Breast epithelium (tissue), 4 donors: ENCODE measurements at places on chromosomes 7 and 10. TPM values are rescaled to one million over a fixed set of nuclear protein-coding genes. Genes with fewer than 3 reads are reported as not detected.

DNA sequence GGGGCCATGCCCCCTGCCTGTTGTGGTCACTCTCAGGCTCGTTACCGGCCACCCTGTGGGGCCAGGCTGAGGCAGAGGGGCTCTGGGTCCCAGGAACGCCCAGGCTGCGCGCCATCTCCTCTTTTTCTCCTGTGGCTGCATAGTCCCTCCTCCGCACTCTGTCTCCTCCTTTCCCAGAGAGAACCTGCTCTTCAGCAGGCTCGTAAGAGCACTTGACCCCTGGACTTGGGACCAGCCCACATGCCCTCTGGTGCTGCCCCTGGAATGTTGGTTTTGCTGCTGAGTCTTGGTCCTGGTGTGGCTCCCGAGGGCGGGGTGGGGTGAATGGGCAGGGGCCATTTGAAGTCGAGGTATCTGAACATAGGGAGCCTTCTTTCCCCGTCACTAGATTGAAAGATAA, 6.6 kb upstream of the BHLHA15 start:
- no peak for DNase-seq

GRCh38 chr10:111551001-111551400, 474.2 kb downstream of the ADRA2A start:
- no peak for DNase-seq

- DNase-seq: no peak
Measured at GRCh38 chr10:30963992-30964930, 67.4 kb downstream of the ZNF438 start.

PTPRN2 gene
- 2.2 TPM for total RNA-seq

OSBPL3 gene
- total RNA-seq: 6.4 TPM
